Stimulated activated CD4-positive, alpha-beta T cell treated with anti-CD3 and anti-CD28 coated beads, Interleukin-4, amount 100 ng/mL, for 24 hours (primary cell): ENCODE measurements at places on chromosomes 4 and X.

DNA sequence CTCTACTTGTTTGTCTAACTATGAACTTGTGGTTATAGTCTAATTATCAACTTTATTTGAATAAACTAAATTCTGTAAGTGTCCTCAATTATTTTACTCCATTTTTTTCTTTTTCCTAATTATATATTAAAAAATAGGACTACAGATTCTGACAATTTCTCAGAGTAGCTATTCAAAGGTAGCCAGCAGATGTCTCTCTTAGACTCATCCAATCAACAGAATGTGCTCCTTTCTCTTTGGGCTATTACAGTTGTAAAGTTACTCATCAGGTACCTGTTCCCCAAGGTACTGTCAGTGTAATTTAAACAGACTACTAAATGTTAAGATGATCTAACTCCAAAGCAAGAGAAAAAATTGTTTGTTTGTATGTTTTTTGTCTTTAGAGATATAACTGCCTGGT is 248.6 kb downstream of the PCDH18 start:
- no peak for DNase-seq

DNA sequence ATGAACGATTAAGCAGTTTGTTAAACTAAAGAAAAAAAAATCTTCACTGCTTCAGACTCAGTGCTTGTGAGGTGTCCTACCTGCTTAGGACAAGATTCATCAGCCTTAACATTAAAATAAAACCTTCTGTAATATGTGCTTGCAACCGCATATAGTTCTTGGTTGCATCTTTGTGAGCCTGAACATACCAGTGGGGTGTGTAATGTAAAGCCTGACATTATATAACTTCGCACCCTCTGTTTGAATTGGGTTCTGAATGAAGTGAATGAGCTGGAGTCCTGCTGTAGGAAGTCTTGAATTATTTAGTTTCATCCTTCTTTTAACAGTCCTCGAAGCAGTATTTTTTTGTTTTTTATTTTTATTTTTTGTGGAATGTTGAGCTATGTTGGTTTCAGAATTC is 3.1 kb downstream of the KDM6A start:
- no peak for DNase-seq

DNA sequence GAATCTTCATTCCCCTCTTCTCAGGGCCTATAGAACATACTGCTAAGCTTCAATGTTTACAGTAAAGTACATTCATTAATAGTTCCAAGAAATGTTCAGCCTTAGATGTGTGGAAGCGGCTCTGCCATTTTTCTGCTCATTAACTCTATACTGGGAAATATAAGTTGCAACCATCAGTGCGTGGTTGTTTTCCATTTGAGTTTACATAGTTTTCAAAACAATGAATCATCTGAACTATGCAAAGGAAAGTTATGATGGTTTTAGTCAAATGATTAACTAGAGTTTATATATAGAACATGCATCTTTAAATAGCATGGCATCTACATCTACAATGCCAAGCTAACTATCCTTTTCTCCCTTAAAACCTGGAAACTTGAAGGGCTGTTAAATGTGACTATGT is 29.6 kb downstream of the LEF1 start:
- DNase-seq, result no peak

DNA sequence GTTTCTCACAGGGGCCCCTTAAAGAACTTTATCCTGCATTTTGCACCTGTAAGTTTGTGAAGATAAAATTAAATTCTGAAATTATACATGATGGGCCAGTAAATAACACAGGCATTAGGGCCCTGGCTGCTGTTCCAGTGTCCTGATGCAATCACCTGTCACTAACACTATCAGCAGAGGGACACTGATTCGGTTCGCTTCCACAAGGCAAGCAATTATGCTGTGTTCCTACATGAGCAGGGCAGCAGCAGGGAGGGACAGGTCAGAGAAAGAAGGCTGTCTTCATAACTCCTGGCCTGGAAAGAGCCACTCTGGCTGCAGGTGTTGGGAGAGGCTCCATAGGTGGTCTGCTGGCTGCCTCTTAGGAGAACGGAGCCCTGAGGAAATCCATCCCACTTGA is 487.3 kb downstream of the MID1IP1 start:
- DNase-seq, result no peak

DNA sequence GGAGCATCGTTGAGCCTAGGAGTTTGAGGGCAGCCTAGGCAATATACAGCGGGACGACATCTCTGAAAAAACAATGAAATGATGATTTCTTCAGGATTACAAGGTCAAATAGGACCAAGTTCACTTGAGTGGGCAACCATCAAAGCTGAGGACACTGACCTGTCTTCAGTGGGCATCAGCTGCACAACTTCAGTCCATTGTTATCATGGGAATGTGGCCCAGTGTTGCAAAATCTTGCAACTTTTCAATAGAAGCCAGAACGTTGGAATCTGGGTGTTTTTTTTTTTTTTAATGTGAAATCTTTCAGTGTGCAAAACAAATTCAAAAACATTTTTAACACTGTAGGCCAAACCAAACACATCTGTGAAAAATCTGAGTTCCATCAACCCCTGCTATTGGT is 155.4 kb upstream of the PLAC1 start:
- no peak for DNase-seq

- DNase-seq, result no peak
These were observed 11.4 kb upstream of the NKRF start for GRCh38 chrX:119617517-119618164.
